ENCODE measurements at places on chromosomes 4 and X.
A peak's percentile ranks its signal among the peaks of the same experiment; 100 is the strongest.

DNA sequence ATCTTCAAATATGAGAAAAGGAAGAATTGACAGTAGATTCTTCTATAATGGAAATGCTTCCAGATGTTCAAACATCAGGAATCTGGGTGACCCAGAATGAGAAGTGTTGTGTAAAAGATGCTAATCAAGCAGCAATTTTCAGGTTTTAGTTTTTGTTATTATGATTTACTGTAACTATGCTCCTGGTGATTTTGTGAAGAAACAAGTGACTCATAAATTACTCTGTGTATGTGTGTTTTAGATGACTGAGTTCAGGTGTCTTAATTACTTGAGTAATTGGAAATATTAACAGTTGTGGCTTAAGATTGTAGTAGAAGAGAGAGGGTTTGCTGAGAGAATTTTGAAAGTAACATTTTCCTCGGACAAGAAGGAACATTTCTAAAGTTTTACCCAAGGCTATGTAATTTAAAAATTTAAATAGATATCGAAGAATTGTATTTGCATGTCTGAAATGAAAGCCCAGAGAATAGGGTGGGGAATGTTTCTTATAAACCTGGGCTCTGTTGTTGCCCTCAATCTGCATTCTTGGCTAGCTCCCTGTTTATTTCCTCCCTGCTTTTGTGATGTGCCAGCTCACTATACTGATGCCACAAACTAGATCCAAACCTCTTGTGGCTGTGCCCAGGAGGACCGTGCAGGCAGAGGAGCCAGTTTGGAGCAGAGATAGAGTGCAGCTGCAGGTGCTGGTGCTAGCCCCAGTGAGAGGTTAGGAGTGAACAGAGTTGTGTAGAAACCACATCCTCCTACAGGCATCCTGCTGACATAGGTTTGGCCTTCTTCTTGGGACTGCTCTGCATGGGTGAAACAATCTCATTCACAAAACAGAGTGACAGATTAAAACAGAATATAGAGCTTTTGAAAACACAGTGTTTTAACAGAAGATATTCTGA is 25.4 kb upstream of the TNIP3 start:
- no peak overlapping the region for H3K27ac ChIP-seq
- DNase-seq: no peak

GRCh38 chr4:54742636-54743399 is 85.1 kb downstream of the KIT start:
- H3K36me3 ChIP-seq: no peaks in the 10 kb centered on the region
- H3K27me3 ChIP-seq: no peaks in the 10 kb centered on the region
- DNase-seq: no peak
- no peak overlapping the region for H3K27ac ChIP-seq
- no peaks in the 10 kb centered on the region for H3K4me1 ChIP-seq
- H3K4me3 ChIP-seq: no peak overlapping the region

GRCh38 chr4:76310683-76311082 is 4.2 kb downstream of the STBD1 start:
- H3K27me3 ChIP-seq: no peaks in the 10 kb centered on the region
- H3K4me1 ChIP-seq: peaks cover 16% of the 10 kb centered on the region

- no peak overlapping the region for H3K4me3 ChIP-seq
- no peak for DNase-seq
- H3K27ac ChIP-seq: no peak overlapping the region
- no peaks in the 10 kb centered on the region for H3K27me3 ChIP-seq
- no peaks in the 10 kb centered on the region for H3K4me1 ChIP-seq
- H3K36me3 ChIP-seq: no peaks in the 10 kb centered on the region
These were observed 4.9 kb downstream of the CXCL6 start for GRCh38 chr4:73841243-73841925.

DNA sequence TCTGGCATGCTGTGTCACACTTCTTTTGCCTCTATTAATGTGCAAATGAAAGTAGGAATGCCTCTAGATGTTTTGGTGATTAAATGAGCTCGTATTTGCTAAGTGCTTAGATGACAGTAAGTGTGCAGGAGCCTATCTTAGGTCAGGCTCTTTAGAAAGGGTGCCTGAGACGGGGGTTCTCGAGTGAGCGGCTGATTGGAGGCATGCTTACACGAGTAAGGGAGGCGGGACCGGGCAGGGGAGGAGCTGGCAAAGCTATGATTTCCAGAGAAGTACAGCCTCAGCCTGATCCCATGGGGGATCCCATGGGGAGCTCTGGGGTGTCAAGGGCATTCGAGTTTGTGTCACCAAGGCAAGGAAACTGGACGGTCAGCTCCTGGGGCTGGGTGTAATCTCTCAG is 44.8 kb downstream of the CLDN34 start:
- DNase-seq: no peak
- peak overlapping the region; percentile 43 for H3K27ac ChIP-seq
- H3K36me3 ChIP-seq: no peaks in the 10 kb centered on the region
- no peaks in the 10 kb centered on the region for H3K27me3 ChIP-seq

DNA sequence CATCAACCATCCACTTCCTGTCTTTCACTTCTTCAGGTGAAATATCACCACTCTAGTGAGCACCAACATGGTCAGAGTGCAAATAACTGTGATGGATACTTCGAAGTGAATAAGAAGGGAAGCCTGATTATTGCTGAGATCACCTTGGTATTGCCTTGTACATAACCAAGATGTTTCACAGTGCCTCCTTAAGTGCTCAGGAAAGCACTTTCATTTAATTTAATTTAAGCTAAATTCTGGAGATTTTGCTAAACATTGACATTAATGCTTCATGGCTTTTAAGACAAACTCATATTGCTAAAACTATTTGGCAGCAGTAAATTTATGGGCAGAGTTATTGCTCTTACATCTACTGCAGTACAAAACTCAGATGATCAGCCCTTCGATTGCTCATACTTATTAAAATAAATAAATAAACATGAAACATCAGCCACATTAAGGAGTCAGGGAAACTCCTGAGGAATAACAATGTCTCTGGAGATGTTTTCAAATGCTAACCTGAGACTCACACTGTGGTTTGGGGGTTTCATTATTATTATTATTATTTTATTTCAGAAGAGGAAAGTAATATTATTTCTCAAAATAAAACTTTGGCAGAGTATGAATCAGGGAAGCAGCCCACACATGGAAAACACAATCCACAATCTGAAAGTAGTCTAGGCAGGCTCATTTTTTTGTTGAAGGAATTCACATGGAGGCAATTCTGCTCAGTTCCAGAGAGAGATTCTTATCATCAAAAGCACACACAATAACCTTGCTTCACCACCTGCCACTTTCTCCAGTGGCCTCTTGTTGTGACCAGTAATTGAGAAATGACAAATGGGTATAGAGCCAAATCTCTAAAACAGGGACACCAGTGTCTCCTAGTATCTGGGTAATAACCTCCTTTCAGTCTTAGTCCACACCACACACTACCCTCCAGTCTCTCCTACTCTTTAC is 344.2 kb downstream of the MAPK10 start:
- peaks cover 29% of the 10 kb centered on the region for H3K4me1 ChIP-seq
- H3K27ac ChIP-seq: no peak overlapping the region
- no peaks in the 10 kb centered on the region for H3K36me3 ChIP-seq
- DNase-seq: no peak

DNA sequence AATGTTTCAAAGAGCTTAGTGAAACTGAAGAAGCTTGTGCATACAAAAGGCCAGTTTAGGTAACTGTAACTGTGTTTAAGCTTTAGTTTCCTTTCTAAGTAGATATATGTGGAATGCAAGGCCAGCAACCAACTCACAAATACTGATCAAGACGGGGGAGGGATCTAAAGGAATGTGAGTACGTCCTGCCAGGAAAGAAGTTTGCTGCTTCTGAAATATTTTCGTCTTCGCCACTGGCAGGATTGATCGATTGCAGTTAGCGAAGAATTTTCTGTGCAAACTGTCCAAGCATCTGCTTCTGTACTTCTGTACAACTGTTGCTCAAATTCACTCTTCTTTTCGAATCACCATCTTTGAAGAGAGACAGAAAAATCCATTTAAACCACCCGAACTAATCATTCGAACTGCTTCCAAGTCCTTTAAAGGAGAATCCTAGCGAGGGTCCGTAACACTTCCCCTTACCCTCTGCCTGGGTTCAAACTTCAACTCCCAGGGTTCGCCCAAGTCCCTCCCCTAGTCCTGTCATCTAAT is 373 bp upstream of the INTS6L start:
- no peak for DNase-seq
- H3K36me3 ChIP-seq: no peaks in the 10 kb centered on the region
- peak overlapping the region; percentile 79 for H3K4me3 ChIP-seq
- H3K4me1 ChIP-seq: no peaks in the 10 kb centered on the region

GRCh38 chrX:100870527-100870926 is 3.6 kb downstream of the NOX1 start:
- no peak for DNase-seq
- H3K4me1 ChIP-seq: no peaks in the 10 kb centered on the region

DNA sequence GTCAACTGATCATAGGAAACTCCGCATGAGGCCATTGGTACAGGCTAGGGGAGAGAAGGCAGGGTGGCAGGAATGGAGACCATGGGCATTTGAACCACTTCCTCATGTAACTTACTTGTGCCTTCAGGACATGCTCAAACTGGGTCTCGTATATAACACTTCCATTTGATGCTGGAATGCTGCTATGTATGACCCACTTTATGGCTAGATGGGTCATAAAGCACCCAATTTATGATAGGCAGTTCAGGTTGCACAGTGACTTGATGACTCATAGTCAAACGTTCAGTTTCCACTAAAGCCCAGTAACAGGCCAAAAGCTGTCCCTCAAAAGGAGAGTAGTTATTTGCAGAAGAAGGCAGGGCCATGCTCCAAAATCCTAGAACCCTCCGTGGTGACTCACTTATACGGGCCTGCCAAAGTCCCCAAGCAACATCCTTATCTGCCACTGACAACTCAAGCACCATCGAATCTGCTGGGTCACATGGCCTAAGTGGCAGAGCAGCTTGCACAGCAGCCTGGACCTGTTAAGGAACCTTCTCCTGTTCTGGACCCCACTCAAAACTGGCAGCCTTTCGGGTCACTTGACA is 236.4 kb downstream of the ZC4H2 start:
- no peaks in the 10 kb centered on the region for H3K27me3 ChIP-seq
- H3K4me3 ChIP-seq: no peak overlapping the region
- no peak overlapping the region for H3K27ac ChIP-seq
- no peaks in the 10 kb centered on the region for H3K36me3 ChIP-seq
- H3K4me1 ChIP-seq: no peaks in the 10 kb centered on the region
- no peak for DNase-seq

DNA sequence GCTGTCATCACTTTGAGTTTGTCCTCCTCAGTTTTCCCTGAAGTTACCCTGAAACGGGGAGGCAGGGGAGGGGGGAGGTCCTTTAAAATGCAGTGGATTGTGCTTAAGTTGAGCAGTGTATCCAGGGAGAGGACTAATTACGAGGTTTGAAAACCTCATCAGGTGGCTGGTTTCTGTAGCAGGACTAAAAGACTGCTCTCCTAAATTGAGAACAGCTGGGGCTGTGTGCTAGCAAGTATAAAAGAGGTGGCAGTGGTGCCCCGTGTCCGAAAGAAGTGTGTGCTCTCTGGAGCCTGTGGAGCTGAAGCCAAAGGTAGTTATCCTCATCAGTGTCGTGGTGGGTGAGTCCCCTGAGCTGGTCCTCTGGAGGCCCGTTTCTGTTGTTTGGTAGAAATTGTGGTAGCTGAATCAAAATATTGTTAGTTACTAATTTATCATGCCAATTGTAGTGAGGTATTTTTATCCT is 37.2 kb upstream of the CYP2U1 start:
- H3K36me3 ChIP-seq: no peaks in the 10 kb centered on the region
- H3K4me1 ChIP-seq: peaks cover 16% of the 10 kb centered on the region
- no peaks in the 10 kb centered on the region for H3K27me3 ChIP-seq
- no peak overlapping the region for H3K27ac ChIP-seq

DNA sequence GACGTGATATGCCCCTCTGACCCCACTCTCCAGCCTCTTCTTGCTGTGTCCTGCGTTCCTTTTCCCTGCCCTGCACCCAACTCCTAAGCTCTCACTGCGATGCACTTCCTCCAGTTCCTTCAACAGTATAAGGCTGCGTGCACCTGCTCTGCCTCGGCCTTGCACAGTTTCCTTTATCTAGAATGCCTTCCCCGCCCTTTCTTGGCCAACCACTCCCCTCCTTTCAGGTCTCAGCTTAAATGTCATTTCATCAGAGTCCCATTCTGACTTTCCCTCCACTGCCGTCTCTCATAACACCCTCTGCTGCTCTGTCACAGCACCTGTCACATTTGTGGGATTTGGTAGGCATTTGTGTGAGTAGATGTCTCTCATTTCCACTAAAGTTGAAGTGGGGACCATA is 58.4 kb upstream of the NEIL3 start:
- no peak overlapping the region for H3K27ac ChIP-seq
- no peaks in the 10 kb centered on the region for H3K4me1 ChIP-seq
- H3K27me3 ChIP-seq: no peaks in the 10 kb centered on the region
- no peaks in the 10 kb centered on the region for H3K36me3 ChIP-seq

- H3K36me3 ChIP-seq: no peaks in the 10 kb centered on the region
- H3K27me3 ChIP-seq: no peaks in the 10 kb centered on the region
- peak; percentile 30 for DNase-seq
- H3K4me3 ChIP-seq: peak overlapping the region; percentile 35
- H3K4me1 ChIP-seq: no peaks in the 10 kb centered on the region
These were observed 63.4 kb downstream of the NUDT10 start for GRCh38 chrX:51395810-51396728.

- H3K4me1 ChIP-seq: no peaks in the 10 kb centered on the region
- H3K36me3 ChIP-seq: no peaks in the 10 kb centered on the region
- DNase-seq: no peak
- H3K27me3 ChIP-seq: no peaks in the 10 kb centered on the region
- no peak overlapping the region for H3K27ac ChIP-seq
These were observed 10.8 kb downstream of the DGKQ start for GRCh38 chr4:962231-963208.

- no peaks in the 10 kb centered on the region for H3K36me3 ChIP-seq
- H3K4me1 ChIP-seq: no peaks in the 10 kb centered on the region
- no peak for DNase-seq
- H3K4me3 ChIP-seq: no peak overlapping the region
- H3K27me3 ChIP-seq: peaks cover 15% of the 10 kb centered on the region
These were observed 4.5 kb upstream of the ZNF732 start for GRCh38 chr4:309807-310206.

GRCh38 chr4:140635606-140636005 is 66.8 kb upstream of the UCP1 start:
- no peak for DNase-seq
- peaks cover 6% of the 10 kb centered on the region for H3K4me1 ChIP-seq
- H3K27ac ChIP-seq: no peak overlapping the region
- no peaks in the 10 kb centered on the region for H3K27me3 ChIP-seq

Data from heart left ventricle (tissue), 16 donors.